NCI-H1105 treated with DMSO at 0.1 percent for 48 hours (cell line): ENCODE measurements at places on chromosomes 13 and 19.
A peak's percentile ranks its signal among the peaks of the same experiment; 100 is the strongest.

DNA sequence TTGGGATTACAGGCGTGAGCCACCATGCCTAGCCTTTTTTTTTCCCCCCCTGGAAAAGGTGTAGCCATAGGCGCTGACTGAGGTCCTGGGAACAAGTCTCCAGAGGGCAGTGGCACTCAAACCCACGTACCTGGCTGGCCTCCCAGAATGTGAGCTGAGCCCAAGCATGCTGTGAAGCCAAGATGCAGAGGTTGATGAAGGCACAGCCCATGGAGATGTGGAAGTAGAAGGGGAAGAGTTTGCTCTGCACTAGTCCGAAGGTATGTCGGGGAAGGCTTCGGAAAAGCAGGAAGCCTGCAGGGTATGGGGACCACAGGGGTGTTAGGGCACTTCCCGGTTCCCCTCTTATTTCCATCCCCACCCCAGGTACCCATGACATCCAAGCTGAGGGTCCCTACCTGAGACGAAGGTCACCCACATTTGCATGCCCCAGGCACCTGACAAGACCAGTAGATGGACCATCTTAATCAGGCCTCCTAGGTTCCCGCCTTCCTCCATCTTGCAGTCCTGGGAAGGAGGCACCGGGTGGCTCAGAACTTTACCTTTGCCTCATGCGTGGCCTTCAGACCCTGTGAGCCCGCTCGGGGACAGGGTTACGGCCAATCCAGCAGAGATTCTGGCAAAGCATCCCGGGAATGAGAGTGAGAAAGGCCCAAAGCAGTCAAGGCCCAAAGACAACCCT lies 805 bp downstream of the TMEM205 start:
- DNase-seq = no peak

DNA sequence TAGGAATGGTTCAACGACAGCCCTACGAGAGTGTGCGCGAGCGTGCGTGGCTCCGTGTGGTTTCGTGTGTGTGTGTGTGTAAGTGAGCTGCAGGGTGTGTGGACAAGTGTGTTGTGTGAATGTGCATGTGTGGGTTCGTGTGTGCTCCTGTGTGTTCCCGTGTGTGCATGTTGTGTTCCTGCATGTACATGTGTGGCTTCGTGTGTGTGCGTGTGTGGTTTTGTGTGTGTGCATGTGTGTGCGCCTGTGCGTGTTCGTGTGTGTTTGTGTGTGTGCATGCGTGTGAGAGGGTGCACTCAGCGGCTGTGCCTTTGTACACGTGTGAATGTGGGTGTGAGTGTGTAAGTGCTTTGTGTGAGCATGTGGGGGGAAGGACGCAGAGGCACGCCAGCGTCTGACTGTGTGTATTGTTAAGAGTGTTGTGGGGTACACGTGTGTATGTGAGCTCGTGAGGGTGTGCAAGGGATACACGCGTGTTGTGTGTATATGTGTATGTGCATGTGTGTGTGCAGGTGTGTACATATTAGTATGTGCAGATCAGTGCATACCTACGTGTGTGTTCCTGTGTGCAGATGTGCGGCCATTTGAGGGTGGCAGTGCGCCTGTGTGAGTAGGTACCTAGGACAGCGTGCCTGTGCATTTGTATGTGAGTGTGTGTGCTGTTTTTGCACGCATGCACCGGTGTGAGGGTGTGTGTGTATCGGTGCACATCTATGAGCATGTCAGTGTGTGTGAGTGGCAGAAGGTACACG lies 24.3 kb upstream of the ONECUT3 start:
- no peak for DNase-seq

DNA sequence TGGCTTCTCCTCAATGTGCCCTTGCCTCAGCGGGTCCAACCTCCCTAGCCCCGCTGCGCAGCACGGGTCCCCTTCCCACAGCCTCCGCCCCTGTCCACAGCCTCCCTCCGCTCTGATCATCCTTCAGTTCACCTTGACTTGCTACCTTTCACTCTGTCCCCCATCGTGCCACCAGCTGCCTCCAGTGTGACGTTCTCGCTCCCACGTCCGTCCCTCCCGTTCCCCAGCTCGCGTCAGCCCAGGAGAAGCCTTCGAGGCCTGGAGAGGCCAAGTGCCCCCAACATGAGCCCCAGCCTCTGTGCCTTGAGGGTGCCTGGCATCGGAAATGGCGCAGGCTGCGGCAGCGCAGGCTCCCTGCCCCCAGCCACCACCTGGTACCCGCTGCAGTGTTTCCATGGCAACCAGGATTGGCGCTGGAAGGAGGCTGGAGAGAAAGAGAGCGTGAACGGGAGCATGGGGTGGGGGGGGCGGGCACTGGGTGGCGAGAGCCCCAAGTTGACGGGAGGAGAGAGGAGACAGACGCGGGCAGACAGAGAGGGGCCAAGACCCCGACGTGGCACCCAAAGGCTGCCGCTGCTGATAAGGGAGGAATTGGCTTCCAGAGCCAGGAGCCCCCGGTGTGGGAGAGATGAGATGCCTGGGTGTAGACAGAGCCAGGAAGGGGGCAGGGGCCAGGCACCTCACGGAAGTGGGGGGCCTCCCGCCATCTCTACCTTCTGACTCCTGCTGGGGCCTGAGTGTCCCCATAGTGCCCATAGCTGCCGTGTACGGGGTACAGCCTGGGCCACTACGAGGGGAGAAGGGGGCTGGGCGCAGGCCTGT lies 844 bp upstream of the ASPDH start:
- peak; percentile 91 for DNase-seq

DNA sequence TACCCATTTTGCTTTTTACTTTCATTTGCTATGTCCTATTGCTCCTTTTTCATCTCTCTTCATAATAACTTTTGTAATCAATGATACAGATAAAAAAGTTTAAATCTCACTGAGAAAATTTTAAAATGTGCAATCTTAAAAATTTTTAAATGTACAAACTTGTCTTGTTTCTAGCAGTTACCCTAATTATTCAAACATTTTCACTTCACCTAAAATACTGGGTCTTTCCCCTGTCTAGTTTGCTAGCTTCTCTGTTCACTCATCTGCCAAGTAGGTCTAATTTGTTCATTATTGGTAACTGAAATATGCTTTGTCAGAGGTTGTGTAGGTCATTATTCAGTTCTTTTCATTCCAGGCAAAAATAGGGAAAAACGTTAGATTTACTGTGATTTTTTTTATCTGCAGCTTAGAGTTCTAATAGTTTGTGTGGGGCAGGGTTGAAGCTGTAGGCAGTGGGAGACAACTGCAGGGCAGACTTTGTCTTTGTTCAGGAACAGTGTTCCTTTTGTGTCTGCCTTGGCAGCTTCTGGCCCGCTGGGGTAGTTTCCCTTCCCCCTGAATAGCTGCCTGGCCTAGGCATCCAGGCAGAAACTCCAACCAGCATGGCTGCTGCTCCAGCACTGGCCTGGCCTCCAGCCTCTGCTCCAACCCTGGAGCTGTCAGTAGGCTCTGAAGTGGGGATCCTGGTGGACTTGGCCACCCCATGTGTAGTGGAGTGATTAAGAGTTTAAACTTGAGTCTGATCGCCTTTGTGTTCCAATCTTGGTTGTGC lies 48.5 kb downstream of the WDFY2 start:
- no peak for DNase-seq

DNA sequence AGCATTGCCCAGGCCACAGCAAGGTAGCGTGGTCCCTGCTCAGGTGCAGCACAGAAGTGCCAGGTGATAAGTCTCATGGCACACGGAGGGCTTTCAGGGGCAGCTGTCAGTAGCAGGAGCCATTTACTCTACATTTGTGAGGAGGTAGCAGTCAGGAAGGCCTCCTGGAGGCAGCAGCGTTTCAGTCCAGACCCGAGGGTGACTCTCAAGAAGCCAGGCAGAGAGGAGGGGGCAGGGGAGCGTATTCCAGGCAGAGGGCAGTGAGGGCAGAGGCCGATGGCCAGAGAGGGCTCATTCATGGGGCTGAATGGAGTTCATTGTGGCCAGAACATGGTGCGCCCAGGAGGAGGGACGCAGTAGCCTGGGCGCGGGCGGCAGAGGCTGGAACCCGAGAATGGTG lies 8.9 kb downstream of the PIAS4 start:
- no peak for DNase-seq

- DNase-seq = peak; percentile 48
These were observed 6.5 kb downstream of the MED29 start for GRCh38 chr19:39397360-39398296.

DNA sequence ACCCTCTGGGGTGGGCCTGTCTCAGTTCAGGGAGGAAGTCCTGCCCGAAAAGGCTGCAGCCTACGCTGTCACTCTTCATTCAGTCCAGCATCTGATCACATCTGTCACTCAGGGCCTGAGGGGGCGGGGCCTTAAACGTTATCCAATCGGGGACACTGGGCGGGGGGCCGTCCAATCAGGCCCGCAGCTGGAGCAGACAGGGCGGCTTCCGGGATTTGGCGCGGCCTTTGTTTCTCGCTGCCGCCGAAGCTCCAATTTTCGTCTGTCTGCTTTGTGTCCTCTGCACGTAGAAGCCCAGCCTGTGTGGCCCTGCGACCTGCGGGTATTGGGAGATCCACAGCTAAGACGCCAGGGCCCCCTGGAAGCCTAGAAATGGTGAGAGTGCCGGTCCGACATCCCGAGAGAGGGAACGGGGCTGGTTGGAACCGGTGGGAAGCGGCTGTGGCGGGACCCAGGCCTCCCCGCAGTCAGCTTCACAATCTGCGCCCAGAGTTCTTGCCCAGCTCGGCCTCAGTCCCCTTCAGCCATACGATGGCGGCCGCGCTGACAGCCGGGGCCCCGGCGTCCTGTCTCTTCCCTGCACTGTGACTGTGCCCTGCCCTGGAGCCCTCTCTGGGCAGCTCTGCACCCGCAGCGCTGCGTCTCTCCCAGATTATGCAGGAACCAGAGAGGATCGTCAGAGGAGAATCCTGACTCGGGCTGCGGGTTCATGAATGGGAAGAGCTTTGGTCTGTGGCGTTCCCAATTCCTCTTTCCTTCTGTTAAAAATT lies at the start of gene ZNF730:
Gene ZNF730 (plus strand): TSS at position 224 of the 770 bp plus-strand sequence. CDS start 149 bp downstream, at position 373.
- DNase-seq = peak; percentile 77

DNA sequence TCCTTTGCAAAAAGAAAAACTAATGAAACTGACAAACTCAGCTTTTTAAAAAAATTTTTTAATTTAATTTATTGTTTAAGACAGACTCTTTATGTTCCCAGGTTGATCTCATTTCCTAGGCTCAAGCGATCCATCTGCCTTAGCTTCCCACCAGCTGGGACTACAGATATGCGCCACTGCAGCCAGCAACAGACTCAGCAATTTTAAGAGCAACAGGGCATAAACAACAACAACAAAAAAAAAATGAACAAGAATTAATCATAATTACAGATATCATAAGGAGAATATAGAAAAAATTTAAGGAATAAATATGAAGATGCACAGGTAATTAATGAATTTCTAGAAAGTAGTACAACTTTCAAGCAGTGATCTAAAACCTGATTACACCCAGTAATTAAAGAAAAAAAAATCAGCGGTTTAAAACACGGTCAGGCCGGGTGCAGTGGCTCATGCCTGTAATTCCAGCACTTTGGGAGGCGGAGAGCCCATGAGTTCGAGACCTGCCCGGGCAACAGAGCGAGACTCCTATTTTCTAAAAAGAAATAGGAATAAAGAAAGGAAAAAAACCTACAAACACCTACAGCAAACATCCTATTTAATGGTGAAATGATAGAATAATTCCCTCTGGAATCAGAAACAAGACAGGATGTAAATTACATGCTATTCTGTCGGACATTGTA lies 1.4 kb downstream of the ZNF699 start:
- DNase-seq = no peak

DNA sequence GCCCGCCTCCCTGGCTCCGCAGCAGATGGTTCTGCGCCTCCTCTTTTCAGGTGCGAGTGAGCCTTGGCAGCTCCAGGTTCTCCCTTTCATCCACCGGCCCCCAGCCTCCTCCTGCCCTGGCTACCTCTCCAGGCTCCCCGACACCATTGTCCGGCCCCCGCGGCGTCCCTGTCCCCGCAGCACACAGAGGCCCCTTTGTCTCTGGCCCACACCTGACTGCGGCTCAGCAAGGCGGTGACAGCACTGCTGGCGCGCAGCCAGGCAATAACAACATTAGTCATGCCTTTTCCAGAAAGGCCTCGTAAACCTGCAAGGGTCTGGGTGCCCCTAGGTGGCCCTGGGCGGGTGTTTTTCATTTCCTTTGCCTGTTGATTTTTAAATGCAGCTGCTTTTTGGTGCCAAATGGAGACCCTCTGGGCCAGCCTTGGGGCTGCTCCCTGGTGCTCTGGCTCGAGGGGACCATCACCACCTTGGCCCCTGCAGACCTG lies 73.2 kb upstream of the MEDAG start:
- DNase-seq = peak; percentile 75

- DNase-seq = no peak
These were observed 44.9 kb upstream of the ITM2B start for GRCh38 chr13:48188131-48188530.

- no peak for DNase-seq
These were observed 300.2 kb downstream of the DCLK1 start for GRCh38 chr13:35830850-35831450.

DNA sequence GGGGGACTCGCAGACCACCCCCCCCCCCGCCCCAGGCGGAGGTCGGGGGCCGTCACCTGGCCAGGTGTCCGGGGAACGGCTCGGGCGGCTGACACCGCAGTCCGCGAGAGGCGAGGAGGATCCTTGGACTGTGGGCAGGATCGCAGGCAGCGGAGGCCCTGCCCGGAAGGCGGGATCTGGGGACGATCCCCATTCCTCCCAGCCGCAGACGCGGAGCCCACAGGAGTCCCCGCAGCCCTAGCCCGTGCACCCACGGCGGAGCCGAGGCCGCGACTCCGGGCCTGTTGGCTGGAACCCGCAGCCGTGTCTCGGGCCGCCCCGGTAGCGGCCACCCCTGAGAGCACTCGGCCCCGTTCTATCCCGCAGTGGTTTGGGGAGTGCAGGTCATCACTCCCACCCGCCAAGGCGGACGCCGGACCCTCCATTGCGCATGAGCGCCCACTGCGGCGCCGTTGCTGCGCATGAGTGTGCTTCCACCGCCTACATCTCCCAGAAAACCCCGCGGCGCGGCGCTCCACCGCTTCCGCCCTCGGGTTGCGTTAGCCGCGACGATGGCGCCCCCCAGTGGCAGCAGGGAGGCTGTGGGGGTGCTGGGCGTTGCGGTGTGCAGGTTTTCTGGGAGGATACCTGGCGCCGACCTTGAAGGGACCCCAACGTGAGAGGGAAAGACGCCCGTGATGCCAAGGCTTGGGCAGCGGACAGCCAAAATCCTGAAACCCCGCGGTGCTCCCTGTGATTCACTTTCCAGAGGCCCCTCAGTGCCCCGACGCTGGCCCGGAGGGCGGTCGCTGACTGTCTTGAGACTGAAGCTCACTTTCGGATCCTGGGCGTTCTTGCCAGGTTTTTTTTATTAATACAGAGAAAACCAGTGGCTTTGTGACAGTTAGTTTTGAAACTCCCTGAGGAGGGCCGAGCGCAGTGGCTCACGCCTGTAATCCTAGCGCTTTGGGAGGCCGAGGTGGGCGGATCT lies 4.4 kb upstream of the ZNF329 start:
- peak; percentile 84 for DNase-seq

DNA sequence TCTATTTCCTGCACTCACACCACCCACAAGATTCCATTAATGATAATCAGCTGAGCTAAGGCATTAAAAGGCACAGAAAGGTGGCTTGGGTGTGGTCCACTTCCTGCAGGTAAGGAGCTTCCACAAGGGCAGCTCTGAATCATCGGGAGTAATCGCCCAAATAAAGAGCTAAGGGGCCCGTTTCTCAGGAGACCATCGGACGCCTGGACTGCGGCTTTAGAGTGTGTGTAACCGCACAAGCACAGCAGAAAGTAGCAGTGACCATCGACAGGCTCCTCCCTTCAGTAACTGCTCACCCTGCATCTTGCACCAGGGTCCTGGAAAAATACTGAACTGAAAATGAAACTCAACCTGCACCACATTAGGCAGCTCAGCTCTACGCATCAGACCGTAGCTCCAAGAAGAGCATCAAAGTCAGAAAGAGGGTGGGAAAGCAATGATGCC lies 6.0 kb downstream of the STK24 start:
- no peak for DNase-seq
